ENCODE measurements at places on chromosomes 5 and 9.

- DNase-seq = no peak
Measured at GRCh38 chr5:6505416-6505755, 56.7 kb downstream of the UBE2QL1 start.

DNA sequence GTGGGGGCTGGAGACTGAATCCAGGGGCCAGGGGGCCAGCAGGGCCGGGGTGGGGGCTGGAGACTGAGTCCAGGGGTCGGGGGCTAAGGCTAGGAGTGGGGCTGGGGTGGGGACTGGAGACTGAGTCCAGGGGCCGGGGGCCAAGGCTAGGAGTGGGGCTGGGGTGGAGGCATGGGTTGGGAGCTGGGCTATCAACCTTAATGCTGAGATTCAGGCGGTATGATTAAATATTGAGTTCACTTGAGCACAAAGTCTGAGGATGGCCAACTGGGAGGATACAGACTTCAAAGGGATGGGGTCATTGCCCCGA, 17.0 kb upstream of the LRRC14B start:
- no peak for DNase-seq

- no peak for DNase-seq
Measured at GRCh38 chr9:119409552-119409951, 40.3 kb upstream of the BRINP1 start.

DNA sequence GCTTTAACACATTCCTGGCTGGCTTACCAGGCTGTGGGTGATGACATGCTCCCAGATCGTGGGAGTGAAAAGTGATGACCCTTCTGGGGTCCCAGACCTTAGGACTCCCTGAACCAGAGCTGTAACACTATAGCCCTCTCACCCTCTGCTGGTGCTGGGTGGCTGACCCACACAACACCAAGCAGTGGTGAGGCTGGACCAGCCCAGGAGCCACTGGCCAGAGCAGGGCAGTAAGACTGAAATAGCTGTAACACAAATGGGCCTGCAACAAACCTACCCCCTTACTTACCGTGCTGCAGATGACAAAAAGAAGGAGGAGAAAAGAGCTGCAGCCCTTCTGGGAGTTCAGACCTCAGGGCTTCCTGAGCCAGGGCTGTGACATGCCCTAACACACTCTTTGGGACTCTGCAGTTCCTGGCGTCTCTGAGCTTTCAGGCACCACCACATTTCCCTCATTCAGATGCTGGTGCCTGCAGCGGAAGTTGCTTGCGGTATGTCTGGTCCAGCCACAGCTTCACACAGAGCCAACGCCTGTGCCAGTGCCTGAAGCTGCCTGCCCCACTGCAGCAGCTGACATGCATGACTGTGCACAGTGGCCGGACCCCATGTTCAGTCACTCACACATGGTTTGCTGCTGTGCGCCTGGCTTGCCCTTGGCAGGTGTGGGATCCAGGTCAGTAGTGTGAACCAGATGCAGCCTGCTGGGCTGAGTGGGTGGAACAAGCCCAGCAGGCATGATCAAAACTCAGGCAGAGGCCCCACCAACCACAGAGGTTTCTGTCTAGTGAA, 1247.4 kb downstream of the EFNA5 start:
- no peak for DNase-seq

DNA sequence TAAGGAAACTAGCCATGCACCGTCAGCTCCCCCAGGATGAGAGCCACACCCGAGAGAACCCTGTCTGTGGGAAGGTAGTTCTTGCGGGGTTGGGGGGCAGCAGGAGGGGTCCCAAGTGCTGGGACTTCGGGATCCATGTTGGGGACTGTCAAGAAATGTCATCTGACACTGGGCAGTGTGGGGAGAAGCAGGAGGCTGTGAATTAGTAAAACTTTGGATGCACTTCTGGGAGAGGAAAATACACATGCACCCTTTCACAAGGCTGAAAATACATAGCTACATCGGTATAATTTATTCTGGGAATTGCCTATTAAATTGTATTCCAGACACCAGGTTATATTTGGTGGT, 109.6 kb upstream of the RPS23 start:
- no peak for DNase-seq

GRCh38 chr9:134123764-134124128, 12.1 kb upstream of the WDR5 start:
- no peak for DNase-seq

DNA sequence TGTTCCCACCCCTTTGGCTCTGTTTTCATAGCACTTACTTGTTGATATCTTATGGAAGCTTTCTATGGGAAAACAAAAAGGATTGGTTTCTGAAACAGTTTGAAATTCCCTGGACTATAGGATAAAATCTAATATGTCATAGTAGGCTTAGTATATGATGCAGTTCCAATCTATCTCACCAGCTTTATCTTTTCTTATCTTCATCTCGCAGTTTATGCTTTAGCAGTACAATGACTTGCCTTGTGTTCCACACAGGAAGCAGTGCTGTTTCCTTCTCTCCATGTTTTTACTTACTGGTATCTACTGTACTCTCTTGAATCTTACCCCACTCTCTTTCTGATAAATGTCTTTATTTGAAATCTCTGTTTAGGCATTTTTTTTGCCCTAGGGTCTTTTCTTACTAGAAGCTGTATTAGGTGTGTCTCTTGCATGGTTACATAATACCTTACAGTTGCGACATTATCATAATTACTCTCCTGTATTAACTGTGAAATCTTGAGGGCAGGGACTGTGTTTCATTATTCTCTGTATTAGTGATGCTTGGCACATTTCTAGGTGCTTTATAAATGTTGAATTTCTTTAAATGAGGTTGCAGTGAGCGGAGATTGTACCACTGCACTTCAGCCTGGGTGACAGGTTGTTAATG, 76.3 kb downstream of the FOCAD start:
- no peak for DNase-seq

DNA sequence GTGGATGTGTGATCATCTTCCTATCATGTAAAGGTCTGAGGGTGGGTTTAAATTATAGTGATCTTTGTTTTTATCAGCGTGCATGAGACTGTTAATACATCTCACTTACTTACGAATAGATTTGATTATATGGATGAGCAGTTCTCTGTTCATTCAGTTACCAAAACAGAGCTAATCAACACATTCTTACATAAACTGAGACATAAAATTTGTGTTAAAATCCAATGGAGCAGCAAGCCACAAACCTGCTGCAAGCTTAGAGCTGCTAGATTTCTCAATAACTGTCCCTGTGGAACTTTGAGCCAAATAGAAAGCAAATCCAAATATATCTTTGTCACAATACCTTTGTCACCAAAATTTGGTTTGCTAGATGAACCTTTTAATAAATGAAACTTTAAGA, 50.1 kb downstream of the NUDT12 start:
- no peak for DNase-seq

GRCh38 chr5:30267026-30267425, 926.5 kb upstream of the CDH6 start:
- DNase-seq = no peak

DNA sequence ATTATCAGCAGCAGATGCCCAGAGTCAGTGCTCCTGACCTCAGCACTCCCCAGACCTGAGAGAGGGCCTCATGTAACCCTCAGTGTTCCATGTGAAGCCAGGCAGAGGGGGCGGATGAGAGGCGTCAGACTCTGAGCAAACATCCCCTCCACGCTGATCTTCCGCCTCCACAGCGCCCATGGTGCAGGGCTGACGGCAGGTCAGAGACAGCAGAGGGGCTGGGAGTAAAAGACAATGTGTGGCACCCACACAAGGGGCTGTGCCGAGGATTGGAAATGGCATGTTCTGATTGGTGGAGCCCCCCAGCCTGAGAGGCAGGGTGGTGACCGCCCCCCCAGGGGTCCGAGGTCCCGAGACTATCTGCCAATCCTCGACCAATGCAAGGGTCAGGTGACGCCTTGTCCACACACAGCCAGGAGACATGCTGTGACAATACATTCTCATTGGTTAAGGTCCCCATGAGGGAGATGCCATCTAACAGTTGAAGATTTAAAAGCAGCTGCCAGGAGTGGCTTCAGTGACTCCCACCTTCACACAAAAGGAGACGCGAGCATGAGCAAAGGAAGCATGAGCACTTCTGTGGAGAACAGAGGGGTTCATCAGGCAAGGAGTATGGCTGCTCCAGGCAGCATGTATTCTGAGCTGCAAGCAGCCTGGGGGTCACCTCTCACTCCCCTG, 19.3 kb upstream of the SLC25A51 start:
- no peak for DNase-seq

DNA sequence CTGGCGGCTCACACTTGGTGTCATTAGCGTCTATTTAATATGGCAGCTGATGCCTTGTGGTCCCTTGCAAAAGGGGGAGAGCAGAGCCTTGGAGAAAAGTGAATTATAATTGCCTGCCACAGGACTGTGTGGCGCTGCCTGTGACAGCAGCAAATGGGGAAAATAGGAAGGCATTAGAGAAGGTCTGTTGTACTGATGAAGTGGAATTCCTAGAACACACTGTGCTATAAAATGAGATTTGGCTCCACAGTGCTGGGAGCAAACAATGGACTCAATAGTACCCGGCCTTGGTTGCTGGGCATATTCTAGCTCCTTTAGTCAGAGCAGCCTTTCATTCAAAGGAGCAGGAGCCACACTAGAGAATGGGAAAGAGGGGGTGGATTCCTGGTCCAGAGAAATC, 21.3 kb downstream of the SEMA6A start:
- DNase-seq = no peak

GRCh38 chr5:143559586-143560109, 156.2 kb upstream of the NR3C1 start:
- DNase-seq = no peak

GRCh38 chr9:129676975-129677374, 11.5 kb downstream of the PRRX2 start:
- DNase-seq = peak; percentile 84

GRCh38 chr5:493119-493701, 31.0 kb downstream of the SLC9A3 start:
- DNase-seq = no peak

- no peak for DNase-seq
Measured at GRCh38 chr9:91900055-91900796, 49.8 kb downstream of the ROR2 start.

- no peak for DNase-seq
Measured at GRCh38 chr9:114372921-114373448, 14.8 kb downstream of the AKNA start.

GRCh38 chr5:123814801-123815470, 303.0 kb downstream of the CSNK1G3 start:
- peak; percentile 47 for DNase-seq

DNA sequence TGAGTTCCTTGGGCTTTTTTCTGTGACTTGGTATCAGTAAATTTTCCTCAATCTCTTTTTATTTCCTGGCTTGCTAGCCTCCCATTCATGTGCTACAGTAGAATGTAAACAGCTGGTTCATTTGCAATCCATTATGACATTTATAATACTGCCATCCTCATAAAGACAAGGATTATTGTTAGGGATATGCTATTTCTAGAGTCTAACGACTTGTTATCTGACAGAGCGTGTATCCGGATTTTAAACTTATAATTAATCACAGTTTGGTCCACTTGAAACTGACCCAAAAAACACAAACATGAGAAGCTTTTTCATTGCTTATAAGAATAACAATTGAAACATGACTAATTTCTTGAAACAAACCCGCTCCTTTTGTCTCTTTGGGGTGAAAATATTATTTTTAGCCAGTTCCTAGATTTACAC, 585.8 kb downstream of the TLE4 start:
- DNase-seq = peak; percentile 51

DNA sequence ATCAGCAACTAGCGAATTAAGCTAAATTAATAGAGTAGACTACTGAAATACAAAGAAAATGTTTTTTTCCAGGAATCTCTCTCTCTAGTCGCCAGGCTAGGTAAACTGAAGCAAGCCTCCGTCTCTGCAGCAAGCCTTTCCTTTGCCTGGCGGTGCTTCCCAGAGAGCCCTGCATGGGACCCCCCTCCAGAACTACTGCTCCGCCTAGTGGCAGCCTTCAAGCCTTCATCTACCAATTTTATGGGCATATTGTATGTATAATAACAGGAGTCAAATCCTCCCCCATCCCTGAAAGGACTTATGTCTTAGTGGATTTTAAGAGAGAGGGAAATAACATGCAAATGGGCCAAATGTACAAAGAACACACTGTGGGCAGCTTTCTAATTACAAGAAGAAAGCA, 241.9 kb downstream of the SAXO1 start:
- no peak for DNase-seq

DNA sequence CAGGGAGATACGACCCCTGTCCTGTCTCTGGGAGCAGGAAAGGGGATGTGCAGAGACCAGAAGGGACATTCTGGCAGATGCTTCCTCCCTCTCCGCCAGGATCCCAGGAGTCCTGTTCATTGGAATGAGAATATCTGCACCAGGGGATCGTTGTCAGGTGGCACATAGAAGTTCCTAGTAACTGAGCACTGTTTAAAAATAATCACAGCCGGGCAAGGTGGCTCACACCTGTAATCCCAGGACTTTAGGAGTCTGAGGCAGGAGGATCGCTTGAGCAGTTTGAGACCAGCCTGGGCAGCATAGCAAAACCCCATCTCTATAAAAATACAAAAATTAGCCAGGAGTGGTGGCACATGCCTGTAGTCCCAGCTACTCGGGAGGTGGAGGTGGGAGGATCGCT, 12.3 kb downstream of the SARDH start:
- DNase-seq = no peak

DNA sequence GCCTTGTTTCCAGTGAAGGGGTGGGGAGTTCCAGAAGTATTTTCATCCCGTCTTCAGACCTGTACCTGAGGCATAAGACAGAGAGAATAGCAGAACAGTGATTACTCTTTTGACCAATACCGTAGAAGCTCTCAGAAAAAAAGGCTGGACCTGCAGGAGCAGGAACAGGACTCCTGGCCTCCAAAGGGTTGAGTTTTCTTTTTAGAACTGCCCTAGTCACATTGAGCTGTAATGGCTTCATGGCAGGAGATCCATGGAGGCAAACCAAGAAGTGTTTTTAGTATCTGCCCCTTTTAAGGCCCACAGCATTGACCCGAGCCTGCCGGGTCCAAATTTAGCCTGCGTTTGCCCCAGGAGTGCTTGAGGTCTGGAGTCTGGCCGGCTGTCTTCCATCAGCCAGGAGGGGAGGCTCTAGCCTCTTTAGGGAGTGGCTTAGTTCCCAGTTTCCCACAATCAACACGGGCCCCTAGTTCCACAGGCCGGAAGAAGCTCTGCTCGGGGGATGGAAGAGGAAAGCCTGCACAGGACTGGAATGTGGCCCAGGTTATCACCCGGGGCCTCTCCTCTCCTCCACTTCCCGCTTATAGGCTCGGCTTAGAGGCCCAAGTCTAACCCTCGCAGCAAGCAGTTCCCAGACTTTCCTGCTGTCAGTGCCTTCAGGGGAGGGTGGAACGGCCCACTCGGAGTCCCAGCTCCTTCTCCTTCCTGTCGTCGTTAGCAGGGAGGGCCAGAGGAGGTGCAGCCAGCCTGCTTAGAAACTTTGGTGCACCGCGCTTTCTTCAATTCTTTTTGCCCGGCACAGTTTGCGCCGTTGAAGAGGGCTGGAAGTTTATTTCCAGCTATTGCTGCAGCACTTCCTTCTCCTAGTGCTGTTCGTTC, 80.7 kb downstream of the C9orf152 start:
- no peak for DNase-seq

Data from fibroblast of gingiva (primary cell).